ENCODE measurements at places on chromosomes 13 and 19. TPM values are rescaled to one million over a fixed set of nuclear protein-coding genes. Genes with fewer than 3 reads are reported as not detected.

- H3K27me3 ChIP-seq: peaks cover 19% of the 10 kb centered on the region
- no peaks in the 10 kb centered on the region for H3K36me3 ChIP-seq
- H3K27ac ChIP-seq: peak overlapping the region; percentile 52
- H3K4me3 ChIP-seq: no peak overlapping the region
- H3K4me1 ChIP-seq: no peaks in the 10 kb centered on the region
- no peak for DNase-seq
Measured at GRCh38 chr19:12750851-12751250, 740 bp upstream of the BEST2 start.

DNA sequence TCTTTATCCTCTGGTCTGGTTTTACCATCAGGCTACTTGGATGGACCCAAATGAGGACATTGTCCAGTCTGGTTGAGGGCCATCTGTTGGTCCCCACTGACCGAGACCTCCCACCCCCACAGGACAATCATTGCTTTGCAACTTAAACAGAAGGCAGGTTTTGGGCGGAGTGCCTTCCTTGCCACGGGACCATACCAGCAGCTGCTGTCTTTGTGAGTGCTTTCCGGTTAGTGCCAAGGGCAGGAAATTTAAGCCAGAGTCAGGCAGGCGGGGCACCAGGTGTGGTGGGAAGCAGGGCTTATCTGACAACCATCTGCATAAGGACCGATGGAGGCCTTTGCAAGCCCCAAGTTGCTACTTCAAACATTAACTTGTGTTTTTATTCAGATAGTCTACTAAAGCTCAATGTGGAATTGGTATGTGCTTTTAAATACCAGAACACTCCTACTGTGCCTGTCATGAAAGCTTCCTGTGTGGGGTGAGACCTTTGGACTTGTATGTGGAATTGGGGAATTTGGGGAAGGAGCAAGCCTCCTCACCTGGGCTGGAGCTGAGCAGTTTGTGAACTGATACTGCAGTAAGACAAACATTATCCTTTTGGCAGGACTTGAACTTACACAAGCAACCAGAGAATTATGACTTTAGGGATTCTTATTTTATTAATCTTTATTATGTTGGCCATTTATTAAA, 39.3 kb upstream of the UBE2L5 start:
- H3K27ac ChIP-seq: no peak overlapping the region
- no peaks in the 10 kb centered on the region for H3K4me1 ChIP-seq
- peak; percentile 25 for DNase-seq
- H3K4me3 ChIP-seq: no peak overlapping the region

GRCh38 chr13:24270639-24271141, 38.7 kb upstream of the C1QTNF9 start:
- peak overlapping the region; percentile 22 for H3K4me3 ChIP-seq
- no peaks in the 10 kb centered on the region for H3K27me3 ChIP-seq
- H3K27ac ChIP-seq: peak overlapping the region; percentile 92

DNA sequence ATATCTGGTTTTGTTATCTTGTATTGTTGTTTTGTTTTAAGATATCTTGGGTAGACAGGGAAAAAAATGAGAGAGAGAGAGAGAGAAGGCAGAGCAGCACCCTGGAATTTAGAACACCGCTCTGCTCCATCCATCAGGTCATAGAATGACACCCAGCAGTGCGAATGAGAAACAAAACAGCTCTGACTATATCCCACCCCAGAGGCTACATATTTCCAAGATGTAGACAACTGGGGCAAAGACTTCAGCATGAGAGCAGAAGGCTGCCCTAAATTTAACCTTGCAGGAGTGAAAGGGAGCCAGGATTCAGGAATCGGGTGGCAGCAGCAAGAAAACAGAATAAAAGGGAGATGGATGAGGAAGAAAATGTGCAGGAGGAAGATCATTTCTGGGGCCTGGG, 46.5 kb downstream of the TNFSF13B start:
- DNase-seq: no peak
- no peaks in the 10 kb centered on the region for H3K36me3 ChIP-seq
- H3K4me3 ChIP-seq: no peak overlapping the region
- H3K4me1 ChIP-seq: no peaks in the 10 kb centered on the region
- no peaks in the 10 kb centered on the region for H3K27me3 ChIP-seq

DNA sequence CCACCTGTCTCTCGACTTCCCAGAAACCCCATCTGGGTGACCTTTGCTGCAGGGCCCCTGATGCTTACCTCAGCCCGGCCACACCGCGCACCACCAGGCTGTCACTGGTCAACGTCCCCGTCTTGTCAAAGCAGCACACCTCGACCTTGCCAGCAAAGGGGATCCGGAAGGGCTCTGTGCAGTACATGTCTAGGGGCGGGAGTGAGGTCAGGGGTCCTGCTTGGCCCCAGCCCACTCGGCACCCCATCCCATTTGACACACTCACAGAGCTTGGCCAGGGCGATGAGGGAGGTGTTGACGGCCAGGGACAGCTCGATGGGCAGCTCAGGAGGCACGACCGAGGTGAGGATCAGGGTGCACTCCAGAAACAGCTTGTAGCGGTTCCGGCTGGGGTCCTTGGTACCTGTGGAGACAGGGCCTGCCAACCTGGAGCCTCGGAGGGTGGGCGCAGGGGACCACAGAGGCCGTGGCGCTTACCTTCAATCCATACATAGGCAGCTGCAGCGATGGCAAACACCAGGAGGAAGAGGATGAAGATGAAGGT, 8.4 kb downstream of the ATP13A1 start:
- no peaks in the 10 kb centered on the region for H3K4me1 ChIP-seq
- H3K4me3 ChIP-seq: no peak overlapping the region
- H3K27ac ChIP-seq: no peak overlapping the region
- H3K36me3 ChIP-seq: no peaks in the 10 kb centered on the region

Gene NLRP11
- total RNA-seq: not detected

All from transverse colon (tissue), 4 donors.